ENCODE measurements at places on chromosomes 2 and 18.
A peak's percentile ranks its signal among the peaks of the same experiment; 100 is the strongest.

- peak; percentile 14 for DNase-seq
These were observed 22.0 kb upstream of the GMPPA start for GRCh38 chr2:219476652-219477151.

DNA sequence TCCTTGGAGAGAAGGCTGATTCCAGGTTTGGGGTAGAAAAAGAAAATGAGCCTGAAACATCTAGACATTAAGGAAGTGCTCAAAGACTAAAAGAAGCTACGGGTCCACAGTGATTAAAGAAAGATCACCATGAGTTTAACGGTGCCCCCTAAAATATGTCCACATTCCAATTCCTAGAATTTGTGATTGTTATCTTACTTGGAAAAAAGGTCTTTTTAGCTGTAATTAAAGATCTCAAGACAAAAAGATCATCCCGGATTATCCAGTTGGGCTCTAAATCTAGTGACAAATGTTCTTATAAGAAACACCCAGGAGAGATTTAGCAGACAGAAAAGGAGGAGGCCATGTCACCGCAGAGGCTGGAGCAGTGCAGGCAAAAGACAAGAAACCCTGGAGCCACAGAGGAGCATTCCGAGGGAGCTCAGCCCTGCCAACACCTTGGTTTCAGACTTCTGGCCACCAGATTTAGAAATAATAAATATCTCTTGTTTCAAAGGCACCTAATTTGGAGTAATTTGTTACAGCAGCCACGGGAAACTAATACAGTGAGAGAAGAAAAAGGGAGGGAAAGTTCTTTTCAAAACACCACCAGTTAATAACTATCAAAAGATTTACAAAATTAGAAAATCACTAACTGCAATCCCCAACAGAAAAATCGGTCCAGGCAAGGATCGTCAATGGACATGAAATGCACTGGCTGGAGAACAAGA lies 8.5 kb downstream of the UXS1 start:
- DNase-seq: no peak

DNA sequence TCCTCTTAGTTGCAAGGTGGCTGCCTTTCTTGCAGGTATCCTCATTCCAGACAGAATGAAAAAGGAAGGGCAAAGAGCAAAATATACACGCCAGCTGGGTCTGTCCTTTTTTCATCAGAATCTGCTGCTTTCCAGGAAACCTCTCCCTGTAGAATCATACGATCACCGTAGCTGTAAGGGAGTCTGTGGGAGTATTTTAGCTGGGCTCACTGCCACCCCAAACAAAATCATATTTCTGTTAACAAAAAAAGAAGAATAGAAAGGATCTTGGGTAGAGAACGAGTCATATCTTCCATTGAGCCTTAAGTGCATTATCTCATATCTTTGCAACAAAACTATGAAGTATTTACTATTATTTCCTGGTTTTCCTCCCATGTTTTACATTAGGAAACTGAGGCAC lies 15.0 kb upstream of the TANC1 start:
- no peak for DNase-seq

- no peak for DNase-seq
These were observed 175.4 kb upstream of the ACAA2 start for GRCh38 chr18:49988733-49989132.

- DNase-seq: no peak
These were observed 8.9 kb downstream of the BIN1 start for GRCh38 chr2:127097841-127098651.

GRCh38 chr2:203882551-203882950 lies 15.0 kb downstream of the CTLA4 start:
- DNase-seq: no peak

DNA sequence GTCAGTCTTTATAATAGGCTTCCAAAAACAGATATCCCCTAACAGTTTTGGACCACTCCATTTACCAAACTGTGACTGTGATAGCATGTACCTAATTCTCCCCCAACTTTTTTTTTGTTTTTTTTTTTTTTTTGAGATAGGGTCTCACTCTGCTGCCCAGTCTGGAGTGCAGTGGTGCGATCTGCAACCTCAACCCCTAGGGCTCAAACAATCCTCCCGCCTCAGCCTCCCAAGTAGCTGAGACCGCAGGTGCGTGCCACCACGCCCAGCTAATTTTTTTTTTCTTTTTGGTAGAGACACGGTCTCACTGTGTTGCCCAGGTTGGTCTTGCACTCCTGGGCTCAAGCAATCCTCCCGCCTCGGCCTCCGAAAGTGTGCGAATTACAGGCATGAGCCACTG lies 52.9 kb downstream of the REV1 start:
- DNase-seq: no peak

DNA sequence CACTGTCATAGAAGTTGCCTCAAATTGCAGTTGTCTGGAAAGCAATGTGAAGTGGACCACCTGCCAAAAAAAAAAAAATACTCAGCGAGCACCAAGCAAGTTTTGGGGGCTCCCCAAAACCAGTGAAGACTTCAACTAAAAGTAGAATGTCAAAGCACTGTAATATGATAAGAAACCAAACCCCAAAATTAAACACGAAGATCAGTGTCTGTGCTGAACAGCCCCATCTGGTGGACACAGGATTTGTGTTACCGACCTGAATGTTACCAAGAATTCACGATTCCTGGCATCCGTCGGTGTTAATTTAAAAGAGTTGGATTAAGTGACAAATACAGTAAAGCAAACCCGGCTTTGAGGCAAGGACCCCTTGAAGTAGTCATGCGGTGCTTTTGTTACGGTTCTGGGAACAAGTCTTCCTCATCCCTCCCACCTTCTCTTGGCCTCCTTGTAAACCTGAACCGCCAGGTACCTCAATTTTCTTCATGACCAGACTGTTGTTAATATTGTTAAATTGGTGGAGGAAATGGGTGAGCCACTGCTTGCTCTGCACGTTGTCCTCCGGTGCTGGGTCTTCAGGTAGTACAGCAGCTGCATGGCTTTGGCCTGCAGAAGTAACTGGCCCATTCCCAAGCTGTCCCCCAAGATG lies 31.3 kb upstream of the SSB start:
- DNase-seq: no peak

- DNase-seq: no peak
These were observed 326.8 kb upstream of the KLHL14 start for GRCh38 chr18:33099626-33100025.

- DNase-seq: no peak
These were observed 230.4 kb downstream of the CMPK2 start for GRCh38 chr2:6635296-6635695.

- DNase-seq: no peak
These were observed 33.6 kb downstream of the GATA6 start for GRCh38 chr18:22203035-22203434.

GRCh38 chr2:198615972-198616371 lies 811.6 kb downstream of the PLCL1 start:
- no peak for DNase-seq

GRCh38 chr2:216371721-216372702 lies at the start of gene MARCHF4:
TSS of gene MARCHF4 (minus strand) at chr2:216372483. CDS start at chr2:216370260, 2,223 bp downstream.
- peak; percentile 71 for DNase-seq

- no peak for DNase-seq
These were observed 216.4 kb downstream of the AGAP1 start for GRCh38 chr2:235709969-235710879.

- DNase-seq: no peak
These were observed 115.3 kb upstream of the RBBP8 start for GRCh38 chr18:22817844-22818243.

- no peak for DNase-seq
These were observed 61.2 kb downstream of the DCC start for GRCh38 chr18:52401236-52401635.

- no peak for DNase-seq
These were observed 37.4 kb downstream of the TTC32 start for GRCh38 chr2:19864381-19864780.

- DNase-seq: no peak
These were observed 10.8 kb downstream of the SIX3 start for GRCh38 chr2:44952143-44952805.

DNA sequence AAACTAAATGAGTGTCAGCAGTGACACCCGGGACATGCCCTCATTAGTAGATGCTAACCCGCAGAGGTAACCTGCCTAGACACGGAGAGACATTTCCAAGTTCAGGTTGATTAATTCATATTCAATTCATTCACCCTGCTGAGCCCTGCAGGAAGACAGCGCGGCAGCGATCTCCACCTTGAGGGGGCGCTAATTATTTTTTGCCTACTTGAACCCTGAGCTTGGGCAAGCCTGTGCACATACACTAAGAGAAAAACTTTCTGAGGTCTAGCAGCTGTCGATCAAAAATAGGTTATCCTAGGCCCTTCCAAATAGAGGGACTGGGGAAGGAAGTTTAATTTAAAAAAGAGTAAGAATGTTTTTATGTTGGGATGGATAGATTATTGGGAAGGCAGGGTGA lies 1.3 kb upstream of the LYPD6 start:
- no peak for DNase-seq

DNA sequence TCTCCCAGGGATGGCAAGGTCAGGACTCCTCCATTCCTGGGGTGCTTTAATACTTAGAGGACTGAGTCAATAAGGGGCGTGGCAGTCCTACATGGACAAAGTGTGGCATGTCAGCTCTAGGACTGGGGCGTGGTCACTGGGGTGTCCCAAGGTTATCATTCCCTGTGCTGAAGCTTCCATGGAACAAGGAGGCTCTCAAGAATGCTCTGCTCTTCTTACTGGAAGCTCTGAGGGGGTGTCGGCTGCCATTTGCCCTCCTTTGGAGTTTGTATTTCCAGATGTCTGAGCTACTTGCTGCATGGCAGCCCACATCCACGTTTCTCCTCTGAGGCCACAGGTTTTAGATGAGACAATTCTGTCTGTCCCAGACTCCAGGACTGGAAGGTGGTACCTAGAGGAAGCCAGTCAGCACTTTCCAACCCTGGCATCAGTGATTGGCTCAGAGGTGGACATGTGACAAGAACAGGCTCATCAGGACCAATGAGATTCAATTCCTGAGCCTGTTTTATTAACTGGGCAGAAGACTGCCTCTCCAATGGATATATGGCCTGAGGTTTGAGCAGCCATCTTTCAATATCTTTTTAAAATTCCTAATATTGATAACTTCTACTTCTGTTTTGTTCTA lies 128.9 kb upstream of the ARL4C start:
- DNase-seq: no peak

DNA sequence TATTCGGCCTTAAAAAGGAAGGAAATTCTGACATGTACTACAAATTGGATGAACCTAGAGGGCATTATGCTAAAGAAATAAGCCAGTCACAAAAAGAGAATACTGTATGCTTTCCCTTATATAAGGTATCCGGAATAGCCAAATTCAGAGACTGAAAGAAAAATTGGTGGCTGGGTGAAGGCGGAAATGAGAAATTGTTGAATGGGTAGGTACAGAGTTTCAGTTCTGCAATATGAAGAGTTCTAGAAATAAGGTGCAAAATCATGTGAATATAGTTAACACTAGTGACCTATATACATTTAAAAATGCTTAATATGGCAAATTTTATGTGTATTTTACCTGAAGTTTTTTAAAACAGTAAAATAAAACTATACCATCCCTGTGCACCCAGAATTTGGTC lies 43.1 kb downstream of the RMP24 start:
- no peak for DNase-seq

DNA sequence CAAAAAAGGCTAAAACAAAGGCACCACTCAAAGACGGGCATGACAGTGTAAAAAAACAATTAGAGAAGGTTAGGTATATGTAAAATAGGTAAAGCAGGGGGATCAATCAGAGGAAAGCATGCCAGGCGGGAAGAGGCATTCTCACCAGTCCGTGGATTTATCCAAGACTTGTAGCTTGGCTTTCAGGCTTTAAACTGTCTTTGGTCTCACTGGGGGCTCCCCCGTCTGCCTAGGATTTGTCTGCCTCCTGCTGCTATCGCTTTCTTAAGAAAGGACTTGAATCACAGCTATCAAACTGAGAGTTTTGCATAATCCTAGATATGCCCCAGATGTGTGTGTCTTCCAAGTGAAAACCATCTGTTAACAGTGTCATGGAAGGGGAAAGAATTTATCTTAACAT lies 11.1 kb upstream of the GORASP2 start:
- DNase-seq: no peak

- DNase-seq: no peak
These were observed 40.6 kb downstream of the XRCC5 start for GRCh38 chr2:216149741-216150140.

GRCh38 chr2:180901331-180901730 lies 79.1 kb upstream of the UBE2E3 start:
- DNase-seq: no peak

DNA sequence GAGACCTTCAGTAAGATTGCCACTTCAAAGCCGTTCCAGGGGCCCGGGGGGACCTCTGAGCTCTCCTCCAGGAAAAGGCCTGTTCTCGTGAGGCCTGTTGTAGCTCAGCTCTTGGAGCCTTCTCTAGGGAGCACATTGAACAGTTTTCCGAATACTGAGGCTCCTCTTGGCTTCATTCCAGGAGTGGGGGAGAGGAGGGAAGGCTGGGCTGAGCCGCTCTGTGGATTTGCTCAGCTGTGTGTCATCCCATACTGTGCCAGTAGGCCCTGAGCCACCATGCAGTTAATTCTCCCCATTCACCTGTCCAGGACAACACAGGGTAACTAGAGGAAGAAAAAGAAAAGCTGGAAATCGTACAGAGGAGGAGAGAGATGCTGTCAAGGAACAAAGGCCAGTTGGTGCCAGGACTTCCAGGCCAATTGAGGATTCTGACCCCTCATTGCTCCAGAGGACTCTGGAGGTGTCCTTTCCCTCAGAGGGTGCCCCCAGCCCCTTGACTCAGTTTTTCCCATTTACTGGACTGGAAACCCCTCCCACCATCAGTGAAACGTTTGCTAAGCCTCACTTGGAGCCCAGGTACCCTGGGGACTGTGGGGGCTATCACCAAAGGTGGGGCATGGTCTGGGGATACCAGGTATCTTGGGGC lies 41.4 kb downstream of the HS1BP3 start:
- peak; percentile 30 for DNase-seq

DNA sequence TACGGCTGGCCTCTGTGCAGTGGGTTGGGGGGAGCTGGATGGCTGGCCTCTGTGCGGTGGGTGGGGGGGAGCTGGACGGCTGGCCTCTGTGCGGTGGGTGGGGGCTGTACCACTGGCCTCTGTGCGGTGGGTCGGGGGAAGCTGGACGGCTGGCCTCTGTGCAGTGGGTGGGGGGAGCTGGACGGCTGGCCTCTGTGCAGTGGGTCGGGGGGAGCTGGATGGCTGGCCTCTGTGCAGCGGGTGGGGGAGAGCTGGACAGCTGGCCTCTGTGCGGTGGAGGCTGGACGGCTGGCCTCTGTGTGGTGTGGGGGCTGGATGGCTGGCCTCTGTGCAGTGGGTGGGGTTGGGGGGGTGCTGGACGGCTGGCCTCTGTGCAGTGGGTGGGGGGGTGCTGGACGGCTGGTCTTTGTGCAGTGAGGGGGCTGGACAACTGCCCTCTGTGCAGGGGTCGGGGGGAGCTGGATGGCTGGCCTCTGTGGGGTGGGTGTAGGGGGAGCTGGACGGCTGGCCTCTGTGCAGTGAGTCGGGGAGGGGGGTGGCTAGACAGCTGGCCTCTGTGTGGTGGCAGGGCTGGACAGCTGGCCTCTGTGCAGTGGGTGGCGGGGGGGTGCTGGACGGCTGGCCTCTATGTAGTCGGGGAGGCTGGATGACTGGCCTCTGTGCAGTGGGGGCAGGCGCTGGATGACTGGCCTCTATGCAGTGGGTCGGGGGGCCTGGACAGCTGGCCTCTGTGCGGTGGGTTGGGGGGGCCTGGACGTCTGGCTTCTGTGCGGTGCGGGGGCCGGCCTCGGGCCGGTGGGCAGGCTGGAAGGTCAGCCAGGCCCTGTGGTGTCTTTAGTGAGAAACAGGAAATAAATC lies 31.9 kb downstream of the NFATC1 start:
- no peak for DNase-seq

- DNase-seq: no peak
These were observed 721 bp upstream of the MIB1 start for GRCh38 chr18:21739604-21740537.

Measured in left ventricle myocardium inferior (tissue), 1 donor.